NCI-H2107 (cell line): ENCODE measurements at places on chromosomes 11 and 22.

DNA sequence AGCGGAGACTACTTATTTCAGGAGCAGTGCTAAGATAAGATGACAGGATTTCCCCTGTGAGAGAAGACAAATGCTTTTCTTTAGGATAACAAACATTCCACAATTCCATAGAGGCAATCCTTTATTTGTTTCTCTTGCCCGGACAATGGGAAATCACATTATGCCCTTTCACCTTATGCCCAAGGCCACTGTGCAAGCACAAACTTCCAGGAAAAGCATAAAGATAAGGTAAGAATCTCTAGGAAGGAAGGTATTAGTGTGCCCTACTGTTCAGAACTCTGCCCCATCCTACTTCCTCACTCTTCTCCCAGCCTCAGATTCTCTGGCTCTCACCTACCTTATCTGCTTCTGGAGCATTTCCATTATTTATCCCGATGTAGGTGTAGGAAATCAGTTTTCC lies 23.1 kb upstream of the RDX start:
- DNase-seq, result no peak

DNA sequence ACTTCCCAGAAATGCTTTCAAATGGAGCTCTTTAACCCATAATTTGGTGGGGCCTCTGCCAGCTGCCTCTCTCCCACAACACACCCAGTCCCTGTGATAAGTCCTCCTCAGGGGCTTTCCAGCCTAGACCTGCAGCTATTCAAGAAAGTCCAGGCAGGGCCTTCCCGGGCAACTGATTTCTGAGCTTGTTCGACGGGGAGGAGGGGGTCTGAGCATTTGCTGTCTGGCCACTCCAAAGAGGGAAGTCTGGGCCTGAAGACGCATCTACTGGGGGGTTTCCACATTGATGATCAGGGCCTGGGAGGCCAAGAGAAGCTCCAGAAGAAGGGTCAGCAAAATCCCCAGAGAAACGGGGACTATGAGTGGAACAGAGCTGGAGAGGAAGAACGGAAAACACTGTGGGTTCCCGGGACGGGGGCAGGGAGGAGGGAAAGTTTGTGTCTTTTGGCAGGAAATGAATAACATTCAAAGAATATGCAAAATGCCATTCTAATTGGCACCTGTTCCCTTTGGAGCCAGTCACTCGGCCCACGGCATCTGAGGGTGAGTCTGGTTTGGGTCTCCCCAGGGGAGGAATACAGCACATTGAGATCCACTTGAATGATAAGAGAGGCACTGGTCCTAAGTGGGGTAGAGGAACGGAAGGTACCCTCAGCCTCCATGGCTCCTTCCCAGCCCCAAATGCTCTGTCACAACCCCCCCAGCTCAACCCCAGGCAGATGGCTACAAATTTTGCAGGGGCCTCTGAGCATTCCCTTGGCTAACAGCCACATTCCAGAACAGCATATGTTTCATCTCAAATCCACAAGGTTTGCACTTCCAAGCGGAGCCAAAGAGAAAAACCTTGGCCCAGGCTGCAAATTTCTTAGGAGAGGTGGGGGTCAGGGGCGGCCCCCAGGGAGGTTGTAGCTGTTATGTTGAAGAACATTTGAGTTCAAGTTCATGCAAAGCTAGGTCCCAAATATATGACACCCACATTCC lies 72.0 kb downstream of the RPUSD4 start:
- no peak for DNase-seq

GRCh38 chr11:32894149-32894827 lies 1.7 kb downstream of the QSER1 start:
- peak; percentile 55 for DNase-seq

DNA sequence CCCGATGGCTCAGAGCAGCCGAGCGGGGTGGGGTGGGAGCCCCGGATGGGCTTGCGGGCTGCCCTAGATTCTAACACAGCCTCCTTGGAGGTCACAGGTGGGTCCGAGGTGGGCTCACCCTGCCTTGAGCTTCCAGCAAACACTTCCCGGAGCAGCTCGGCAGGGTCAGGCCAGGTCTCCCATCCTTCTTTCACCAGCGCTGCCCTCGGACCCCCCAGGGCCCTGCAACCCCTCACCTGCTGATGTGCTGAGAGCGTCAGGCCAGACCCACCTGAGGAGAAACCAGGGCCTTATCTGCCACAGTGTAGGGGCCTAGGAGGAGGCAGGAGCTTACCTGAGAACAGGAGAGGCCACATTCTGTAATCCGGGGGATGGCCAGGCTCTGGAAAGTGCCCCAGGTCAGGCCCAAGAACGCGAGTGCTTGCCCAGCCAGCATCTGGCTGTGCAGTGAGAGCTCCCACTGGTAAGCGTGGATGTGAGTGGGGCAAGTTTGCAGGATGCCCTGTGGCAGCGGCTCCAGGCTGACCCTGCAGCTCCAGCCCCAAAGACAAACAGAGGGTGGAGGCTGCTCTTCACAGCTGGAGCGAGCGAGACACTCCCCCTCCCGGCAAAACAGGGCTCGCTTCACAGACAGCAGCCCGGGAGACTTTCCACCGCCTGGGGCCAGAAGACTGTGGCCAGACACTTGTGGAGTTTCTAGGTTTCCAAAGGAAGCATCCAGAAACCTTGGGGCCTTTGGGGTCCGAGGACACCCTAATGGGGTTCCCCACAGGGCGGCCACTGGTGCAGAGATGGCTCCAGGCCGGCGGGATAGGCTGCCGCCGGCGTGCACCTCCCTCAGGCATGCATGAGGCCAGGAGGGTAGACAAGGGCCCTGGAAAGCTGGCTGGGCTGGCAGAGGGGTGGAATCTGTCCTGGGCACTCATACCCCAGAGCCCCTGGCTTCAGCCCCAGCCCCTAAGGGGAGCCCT lies at the start of gene IL17REL:
IL17REL (minus strand) TSS at position 555 of the 971 bp plus-strand sequence; CDS start at position 436, 119 bp downstream.
- DNase-seq, result no peak

- DNase-seq, result no peak
Measured at GRCh38 chr11:60854140-60854846, 1.5 kb downstream of the PTGDR2 start.

GRCh38 chr22:19892257-19892879 lies 37.7 kb upstream of the GNB1L start:
- no peak for DNase-seq

DNA sequence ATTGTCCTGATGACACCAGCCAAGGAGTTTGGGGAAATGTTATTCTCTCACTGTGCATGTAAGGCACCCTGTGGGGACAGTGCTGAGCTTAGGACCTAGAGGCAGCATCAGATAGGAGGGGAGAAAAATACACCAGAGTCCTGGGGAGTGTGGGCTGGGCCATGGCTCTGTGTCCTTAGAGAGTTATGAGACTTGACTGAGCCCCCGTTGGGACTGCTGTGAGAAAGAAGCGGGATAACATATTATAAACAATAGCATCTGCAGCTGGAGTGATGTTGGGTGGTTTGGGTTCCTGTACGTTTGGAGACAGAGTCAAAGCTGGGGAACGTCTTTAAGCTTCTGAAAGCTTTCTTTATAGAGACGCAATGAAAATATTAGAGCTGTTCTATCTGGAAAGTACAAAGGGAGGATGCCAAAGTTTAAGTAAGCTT lies 90.9 kb upstream of the CRTAM start:
- DNase-seq, result no peak

GRCh38 chr22:39078329-39078728 lies 1.3 kb downstream of the APOBEC3G start:
- no peak for DNase-seq

DNA sequence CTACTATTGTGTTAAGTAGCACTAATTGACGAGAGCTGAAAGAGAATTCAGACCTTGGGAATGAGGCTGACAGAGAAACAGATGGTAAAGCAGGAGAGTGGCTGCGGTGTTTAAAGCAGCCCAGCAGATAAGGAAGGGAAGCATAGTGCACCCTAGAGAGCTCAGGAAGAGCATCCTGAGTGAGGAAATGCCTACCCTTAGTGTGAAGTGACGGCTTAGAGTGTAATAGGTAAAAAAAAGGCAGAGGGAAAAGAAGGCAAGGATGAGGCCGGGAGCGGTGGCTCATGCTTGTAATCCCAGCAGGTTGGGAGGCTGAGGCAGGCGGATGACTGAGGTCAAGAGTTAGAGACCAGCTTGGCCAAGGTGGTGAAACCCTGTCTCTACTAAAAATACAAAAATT lies 22.4 kb upstream of the ETS1 start:
- no peak for DNase-seq
